ENCODE measurements at places on chromosomes 16 and 17.

DNA sequence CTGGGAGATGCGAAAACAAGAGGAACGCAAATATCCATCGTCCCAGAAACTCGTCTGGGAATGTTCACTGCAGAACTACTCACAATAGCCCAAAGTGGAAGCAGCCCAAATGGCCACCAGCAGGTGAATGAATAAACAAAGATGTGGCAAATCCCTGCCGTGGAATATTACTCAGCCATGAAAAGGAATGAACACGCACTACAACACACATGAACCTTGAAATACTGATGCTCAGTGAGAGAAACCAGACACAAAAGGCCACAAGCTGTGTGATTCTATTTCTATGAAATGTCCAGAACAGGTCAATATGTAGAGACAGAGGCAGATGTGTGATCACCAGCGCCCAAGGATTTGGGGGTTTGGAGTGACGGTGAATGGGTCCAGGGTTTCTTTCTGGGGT lies 169.8 kb downstream of the IRF8 start:
- no peak for DNase-seq

- no peak for DNase-seq
Measured at GRCh38 chr17:28347261-28347891, 10.0 kb downstream of the POLDIP2 start.

DNA sequence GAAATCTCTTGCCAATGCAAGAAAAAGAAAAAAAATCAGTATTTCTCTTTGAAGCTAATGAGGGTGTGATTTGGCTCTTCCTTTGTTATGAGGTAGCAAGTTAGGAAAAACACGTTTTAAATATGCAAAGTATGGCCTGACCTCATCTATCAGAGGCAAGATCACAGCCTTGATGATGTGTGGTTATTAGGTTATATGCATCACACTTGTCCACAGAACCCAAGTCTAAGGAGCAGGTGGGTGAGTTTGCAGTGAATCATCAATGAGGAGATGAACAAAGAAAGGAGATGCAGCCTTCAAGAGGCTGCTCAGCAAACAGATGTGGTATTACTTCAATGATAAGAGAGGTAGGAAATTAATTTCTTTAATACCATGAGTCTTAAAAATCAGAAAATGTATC lies 594.8 kb upstream of the CDH5 start:
- no peak for DNase-seq

DNA sequence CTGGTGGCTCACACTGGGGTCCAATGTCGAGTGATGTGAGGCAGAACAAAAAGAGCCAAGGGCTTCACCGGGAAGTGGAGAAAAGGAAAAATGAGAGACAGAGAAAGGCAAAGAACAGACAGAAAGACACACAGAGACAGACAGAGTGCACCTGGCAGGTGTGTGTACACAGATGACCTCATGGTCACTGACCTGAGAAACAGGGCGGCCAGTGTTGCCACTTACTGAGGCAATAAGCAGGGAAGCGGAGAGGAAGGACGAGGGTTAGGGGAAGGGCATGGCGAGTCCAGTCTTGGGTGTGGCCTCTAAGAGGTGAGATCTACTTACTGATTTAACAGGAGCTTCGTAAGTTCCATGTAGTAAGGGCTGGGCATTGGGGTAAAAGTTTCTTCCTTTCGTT lies 7.5 kb downstream of the GINS2 start:
- DNase-seq: no peak

DNA sequence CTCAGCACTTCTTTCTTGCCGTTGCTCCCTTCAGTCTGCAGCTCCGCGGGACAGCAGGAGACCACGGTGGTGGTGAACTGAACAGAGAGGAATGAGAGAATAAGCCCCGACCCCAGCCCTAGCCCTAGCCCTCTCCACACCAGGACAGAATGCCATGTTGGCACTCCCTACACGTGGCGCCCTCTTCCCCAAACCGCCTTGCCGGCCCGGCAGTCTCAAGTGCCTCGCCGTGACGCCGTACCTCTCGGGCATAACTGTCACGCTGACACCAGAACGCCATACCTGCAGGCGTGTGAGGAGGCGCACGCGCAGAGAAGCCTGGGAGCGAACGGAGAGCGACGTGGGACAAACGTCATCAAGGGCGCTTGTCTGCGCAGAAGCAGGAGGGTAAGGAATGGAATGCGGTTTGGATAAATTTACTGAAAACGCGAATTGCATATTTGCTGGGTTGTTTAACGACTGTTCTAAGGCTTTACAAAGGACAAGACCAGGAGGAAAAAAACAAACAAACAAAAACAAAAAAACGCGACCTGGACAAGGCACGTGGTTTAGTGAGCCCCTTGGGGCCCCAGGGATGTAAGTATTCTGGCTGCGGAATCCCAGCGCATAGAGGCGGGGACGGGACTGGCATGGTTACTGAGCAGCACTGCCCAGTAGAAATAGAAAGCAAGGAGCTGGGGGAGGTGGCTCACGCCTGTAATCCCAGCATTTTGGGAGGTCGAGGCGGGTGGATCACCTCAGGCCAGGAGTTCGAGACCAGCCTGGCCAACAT lies at the start of gene AARSD1:
TSS of gene AARSD1 (minus strand) at position 294 of the 772 bp plus-strand sequence. CDS start at position 280, 14 bp downstream.
- DNase-seq: peak; percentile 70

DNA sequence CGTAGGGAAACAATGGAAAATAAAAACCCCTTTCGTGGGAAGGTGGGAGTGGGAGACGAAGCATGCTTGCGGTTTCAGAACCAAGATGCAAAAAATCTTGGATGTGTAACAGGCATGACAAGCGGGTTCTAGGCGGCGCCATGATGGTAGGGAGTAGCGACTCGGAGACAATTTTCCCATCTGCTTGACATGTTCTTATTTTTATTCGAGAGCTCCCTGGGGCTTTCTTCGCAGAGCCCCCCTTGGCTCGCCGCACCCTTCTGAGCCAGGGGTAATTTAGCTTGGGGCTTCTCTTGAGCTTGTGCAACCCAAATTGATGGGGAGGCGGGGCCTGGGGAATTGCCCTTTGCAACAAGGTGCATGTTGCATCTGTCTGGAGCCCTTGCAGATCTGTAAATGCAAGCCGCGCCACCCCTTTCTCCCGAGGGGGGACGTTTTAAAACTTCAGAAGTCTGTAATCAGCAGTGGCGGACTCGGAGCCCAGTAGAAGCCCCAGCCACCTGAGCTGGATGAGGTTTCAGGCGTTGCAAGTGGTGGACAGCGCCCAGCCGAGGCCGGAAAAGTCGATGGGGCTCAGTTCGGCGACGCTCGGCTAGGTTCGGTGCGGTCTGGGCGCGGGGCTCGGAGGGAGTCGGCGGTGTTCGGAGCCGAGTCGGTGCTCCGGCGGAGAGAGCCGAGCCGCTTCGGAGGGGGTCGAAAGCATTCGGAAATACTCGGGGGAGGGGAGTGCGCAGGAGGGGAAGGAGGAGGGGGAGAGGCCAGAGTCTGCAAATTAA lies 2.9 kb downstream of the GNAO1 start:
- DNase-seq: no peak

DNA sequence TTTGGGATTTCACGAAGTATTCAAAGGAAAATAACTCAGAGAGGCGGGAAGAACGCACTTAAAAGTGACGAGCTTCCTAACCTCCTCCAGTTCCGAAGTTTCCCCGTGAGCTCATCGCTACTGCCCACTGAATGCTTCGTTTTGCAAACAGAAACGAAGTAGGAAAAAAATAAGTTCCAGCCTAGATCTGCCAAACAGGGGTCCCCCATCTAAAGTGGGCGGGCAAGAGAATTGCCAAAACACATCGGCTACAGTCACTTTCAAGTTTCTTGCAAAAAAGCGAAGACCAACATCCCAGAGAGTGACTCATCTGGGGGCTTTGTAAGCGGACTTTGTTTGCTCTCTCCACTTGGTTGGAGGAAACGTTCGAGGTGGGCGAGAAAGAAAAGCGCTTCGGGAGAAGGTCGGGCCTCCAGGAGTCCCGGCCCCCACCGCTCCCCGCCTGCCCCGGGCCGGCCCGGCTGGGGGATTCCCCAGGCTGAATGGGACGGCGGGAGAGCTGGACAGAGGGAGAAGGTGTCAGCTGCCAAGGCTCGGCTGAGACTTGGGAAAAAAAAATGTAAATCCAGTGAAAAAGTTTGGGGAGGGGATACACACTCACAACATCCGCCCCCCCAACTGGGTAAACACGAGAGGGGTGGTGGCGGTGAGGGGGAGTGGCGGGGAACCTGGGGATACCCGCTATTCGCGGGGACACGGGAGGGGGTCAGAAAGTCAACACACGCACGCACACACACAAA lies 1.0 kb downstream of the VEZF1 start:
- DNase-seq: no peak

GRCh38 chr17:21204935-21205334 lies 9.0 kb downstream of the TMEM11 start:
- DNase-seq: no peak

GRCh38 chr16:645852-646678 lies 3.1 kb upstream of the WDR90 start:
- DNase-seq: no peak

DNA sequence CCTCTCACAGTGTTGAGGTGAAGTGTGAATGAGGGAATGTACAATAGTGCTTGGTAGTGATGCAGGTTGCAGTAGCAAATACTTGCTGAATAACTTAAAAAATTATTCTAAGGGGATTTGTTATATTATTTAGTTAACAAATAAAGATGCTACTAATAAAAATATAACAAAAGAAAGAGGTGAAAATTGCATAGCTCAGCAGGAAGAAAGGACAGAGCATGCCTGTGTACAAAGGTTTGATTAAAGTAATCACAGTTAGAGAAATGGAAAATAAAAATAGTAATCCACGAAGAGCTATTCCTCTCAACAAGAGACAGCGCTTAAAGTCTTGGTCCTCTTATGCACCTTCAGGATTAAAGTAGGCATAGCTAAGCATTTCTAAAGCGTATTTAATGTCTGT lies 11.0 kb downstream of the GOT2 start:
- DNase-seq: no peak

- DNase-seq: peak; percentile 72
Measured at GRCh38 chr16:4801962-4802658, at the start of gene ROGDI. Gene ROGDI, minus strand, starts transcription at chr16:4802633. Its CDS starts 62 bp downstream, at chr16:4802571.

- no peak for DNase-seq
Measured at GRCh38 chr17:19760746-19761145, 12.6 kb upstream of the ALDH3A1 start.

- DNase-seq: no peak
Measured at GRCh38 chr17:14091367-14091766, 22.1 kb downstream of the COX10 start.

- DNase-seq: no peak
Measured at GRCh38 chr17:9181640-9182039, 160.3 kb downstream of the NTN1 start.

GRCh38 chr17:34098699-34099098 lies 156.4 kb upstream of the CCL2 start:
- DNase-seq: no peak

- no peak for DNase-seq
Measured at GRCh38 chr17:69454051-69454450, 39.6 kb downstream of the MAP2K6 start.

DNA sequence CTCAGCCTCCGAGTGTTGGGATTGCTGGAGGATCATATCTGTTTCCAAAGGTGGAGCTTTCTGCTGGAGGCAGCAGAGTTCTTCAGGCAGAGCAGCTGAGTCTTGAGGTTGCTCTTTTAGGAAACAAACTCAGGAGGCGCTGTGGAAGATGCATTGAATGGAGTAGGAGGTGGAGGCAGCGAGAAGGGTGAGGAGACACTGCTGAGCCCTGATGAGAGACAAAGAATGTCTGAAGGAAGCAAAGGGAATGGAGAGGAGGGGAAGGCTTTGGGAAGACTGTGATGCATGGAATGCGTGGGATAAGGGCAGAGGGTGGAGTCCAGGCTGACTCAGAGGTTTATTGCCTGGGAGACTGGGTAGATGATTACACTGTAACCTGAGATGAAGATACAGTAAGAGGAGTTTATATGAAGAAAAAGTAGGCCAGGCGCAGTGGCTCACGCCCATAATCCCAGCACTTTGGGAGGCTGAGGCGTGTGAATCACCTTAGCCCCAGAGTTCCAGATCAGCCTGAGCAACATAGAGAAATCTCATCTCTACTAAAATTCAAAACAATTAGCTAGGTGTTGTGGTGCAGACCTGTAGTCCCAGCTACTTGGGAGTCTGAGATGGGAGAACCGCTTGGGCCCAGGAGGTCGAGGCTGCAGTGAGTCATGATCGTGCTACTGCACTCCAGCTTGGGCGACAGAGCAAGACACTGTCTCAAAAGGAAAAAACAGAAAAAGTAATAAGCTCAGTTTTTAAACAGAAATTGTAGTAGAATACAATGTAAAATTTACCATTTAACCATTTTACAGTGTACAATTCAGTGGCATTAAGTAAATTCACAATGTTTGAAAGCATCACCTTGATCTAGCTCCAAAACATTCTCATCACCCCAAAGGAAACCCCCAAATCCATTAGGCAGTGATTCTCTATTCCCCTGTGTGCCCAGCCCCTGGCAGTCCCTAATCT lies 17.8 kb upstream of the TMEM219 start:
- no peak for DNase-seq

DNA sequence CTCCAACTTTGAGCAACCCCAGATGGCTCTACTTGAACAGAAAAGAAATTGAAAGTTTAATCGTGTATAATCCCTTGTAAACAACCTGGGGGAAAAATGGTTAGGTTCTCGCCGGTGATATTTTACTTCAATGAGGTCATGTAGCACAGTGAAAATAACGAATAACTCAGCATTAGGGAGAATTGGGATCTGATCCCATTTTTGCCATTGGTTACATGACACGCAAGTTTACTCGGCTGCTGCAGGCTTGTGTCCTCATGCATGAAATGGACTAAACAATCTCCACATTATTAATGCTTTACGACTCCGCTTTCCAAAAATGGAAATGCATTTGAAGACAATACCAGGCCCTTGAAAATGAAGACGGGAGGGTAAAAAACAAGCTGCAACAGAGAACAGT lies 45.5 kb upstream of the LRRC37A3 start:
- DNase-seq: no peak

- no peak for DNase-seq
Measured at GRCh38 chr16:12794486-12795387, 8.9 kb downstream of the CPPED1 start.

DNA sequence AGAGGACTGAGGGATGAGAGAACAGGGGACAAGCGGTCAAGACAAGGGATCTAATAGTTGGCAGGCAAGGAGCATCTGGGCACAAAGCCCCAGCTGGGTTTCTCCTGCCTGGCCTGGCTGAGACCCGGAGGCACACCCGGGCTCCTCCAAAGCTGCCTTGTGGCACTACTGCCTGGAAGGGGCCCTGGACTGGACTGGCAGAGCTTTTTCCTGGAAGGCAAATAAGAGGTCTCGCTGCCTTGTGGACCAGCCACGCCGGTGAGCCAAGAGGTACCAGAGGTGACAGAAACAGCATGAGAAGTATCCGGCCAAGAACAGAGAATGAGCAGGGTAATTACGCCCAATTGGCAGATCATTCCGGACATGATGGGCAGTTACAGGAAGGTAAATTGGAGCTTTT lies 64.6 kb downstream of the GTF3C1 start:
- DNase-seq: no peak

- no peak for DNase-seq
Measured at GRCh38 chr17:72125226-72125651, 4.4 kb downstream of the SOX9 start.

Measured in activated CD4-positive, CD25-positive, alpha-beta regulatory T cell (primary cell).